ENCODE measurements at places on chromosomes 12 and 14.

DNA sequence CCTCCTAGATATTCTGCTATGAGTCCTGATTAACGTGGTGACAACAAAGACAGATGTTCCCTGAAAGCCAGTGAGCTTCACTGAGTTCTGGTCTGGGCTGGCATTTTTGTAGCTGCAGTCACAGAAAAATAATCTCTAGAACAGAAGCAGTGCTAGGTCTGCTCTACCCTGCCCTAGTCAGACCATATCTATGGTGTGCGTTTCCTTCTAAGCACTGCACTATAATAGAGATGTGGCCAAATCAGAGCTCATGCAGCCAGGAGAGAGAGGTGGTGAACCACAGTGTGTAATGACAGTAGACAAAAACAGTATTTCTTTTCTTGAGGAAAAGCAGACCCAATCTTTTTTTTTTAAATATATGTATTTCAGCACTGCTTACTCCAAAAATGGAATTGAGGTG, 76.3 kb downstream of the CMAS start:
- no peak for DNase-seq

- DNase-seq, result no peak
These were observed 43.9 kb upstream of the SYCP3 start for GRCh38 chr12:101783150-101783549.

- DNase-seq, result no peak
These were observed 7.7 kb downstream of the KRT83 start for GRCh38 chr12:52313461-52313860.

- DNase-seq, result no peak
These were observed 57.9 kb upstream of the FICD start for GRCh38 chr12:108457006-108457733.

GRCh38 chr14:56274556-56274955, 156.3 kb downstream of the PELI2 start:
- DNase-seq, result no peak

DNA sequence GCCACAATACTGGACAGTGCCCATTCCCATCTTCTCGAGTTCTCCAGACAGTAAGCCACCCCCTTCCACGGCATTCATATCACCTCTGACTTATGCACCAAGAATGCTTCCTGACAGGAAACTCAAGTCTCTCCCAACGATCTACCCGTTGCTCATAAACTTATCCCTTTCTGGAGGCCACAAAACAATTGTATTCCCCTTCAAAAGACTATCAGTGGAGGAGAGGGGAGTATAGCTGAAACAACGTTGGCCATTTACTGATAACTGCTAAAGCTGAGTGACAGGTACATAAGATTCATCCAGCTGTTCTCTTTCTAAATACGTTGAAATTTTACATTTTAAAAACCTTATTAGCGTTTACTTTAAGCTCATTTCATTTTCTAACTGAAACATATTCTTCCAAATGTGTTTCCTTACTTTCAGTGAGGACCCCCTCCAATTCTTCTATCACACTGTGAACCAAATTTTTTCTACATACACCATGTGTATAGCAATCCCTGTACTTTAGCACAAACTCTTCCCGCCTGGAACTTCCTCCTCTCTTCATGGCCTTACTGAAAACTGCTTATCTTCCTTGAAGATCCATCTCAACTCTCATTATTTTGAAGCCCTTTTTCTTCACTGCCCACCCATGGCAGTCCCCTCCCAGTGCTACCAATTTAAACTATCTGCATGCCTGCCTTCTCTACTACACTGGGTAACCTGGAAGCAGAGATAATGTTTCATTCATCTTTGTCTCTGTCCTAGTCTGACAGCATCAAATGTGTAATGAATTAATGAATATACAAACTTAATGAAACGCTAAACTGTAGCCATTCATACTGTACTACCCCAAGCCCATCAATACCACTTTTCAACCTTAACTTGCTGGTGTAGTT, 28.8 kb downstream of the ATXN2 start:
- DNase-seq, result no peak

GRCh38 chr12:47080725-47081502, 1.2 kb upstream of the AMIGO2 start:
- DNase-seq, result peak; percentile 71

DNA sequence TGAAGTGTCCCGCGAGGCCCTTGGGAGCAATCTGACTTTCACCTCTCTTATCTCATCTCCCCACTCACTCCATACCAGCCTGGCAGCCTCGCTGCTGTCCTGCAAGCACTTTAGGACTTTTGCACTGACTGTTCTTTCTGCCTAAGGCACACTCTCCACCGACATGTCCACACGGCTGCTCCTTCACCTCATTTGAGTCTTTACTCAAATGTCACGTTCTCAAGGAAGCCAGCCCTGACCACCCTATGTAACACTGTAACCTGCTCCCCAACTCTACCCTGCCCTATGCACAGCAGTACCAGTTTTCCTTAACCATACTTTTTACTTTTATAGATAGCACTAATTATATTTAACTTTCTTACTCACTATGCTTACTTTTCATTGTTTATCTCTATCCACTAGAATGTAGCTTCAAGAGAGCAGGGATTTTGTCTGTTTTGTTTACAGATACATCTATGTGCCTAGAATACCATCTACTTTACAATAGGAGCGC, 32.0 kb downstream of the PRKD1 start:
- DNase-seq, result no peak

GRCh38 chr12:53706080-53706479, 21.2 kb downstream of the CALCOCO1 start:
- no peak for DNase-seq

- no peak for DNase-seq
These were observed 332.0 kb downstream of the CACNA1C start for GRCh38 chr12:2384533-2385351.

GRCh38 chr14:20516921-20517320, 11.6 kb downstream of the RNASE10 start:
- no peak for DNase-seq

DNA sequence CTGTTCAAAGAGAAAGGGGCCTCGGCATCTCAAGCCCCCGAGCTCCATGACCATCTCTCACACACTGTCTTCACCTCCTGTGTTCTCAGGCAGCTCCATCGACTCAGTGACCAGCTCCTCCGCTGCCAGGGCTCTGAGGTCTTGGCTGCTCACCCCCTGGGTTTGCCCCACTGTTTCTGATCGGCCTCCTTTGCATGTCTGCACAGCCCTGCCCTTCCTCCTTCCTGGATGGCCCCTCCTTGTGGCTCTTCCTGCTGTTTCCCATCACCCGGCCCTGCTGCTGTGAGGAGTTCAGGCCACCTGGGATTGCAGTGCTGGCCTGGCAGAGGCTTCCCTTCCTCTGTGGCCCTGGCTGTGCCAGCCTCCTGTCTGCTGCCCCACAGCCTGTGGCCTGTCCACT, 38.1 kb upstream of the PIWIL1 start:
- DNase-seq, result no peak

- DNase-seq, result no peak
These were observed 8.0 kb downstream of the SNW1 start for GRCh38 chr14:77752799-77753516.

GRCh38 chr12:24839268-24839791, 109.6 kb downstream of the BCAT1 start:
- DNase-seq, result no peak

- no peak for DNase-seq
These were observed 28.7 kb downstream of the TSPAN9 start for GRCh38 chr12:3105690-3106479.

- DNase-seq, result no peak
These were observed 250.3 kb downstream of the SYT1 start for GRCh38 chr12:79114896-79115295.

GRCh38 chr12:110545812-110546211, 37.3 kb downstream of the PPTC7 start:
- DNase-seq, result no peak

- no peak for DNase-seq
These were observed 125.9 kb upstream of the GARIN6 start for GRCh38 chr12:99521664-99522063.

GRCh38 chr12:72658615-72659014, 386.4 kb downstream of the TRHDE start:
- no peak for DNase-seq

- DNase-seq, result no peak
These were observed at the start of gene IL23A for GRCh38 chr12:56338308-56339157. Gene IL23A, plus strand, starts transcription at chr12:56338884. Its CDS starts 161 bp downstream, at chr12:56339045.

DNA sequence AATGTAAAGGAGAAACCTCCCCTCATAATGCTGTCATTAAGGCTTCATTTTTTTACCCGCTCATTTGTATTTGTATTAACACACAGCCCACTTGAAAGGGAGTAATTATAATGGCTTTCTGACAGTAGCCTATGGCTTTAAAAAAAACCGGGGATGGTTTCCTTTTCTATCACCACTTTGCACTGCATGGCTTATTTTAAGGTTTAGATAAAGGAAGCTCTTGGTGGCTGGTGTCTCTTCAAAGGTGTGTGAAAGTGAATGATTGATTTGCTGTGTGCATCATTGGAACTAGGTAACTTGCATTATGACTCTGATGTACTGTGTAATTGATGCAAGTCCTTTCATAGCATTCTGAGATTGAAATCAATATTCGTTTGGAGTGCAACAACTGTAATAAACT, 80.7 kb downstream of the NPAS3 start:
- no peak for DNase-seq

DNA sequence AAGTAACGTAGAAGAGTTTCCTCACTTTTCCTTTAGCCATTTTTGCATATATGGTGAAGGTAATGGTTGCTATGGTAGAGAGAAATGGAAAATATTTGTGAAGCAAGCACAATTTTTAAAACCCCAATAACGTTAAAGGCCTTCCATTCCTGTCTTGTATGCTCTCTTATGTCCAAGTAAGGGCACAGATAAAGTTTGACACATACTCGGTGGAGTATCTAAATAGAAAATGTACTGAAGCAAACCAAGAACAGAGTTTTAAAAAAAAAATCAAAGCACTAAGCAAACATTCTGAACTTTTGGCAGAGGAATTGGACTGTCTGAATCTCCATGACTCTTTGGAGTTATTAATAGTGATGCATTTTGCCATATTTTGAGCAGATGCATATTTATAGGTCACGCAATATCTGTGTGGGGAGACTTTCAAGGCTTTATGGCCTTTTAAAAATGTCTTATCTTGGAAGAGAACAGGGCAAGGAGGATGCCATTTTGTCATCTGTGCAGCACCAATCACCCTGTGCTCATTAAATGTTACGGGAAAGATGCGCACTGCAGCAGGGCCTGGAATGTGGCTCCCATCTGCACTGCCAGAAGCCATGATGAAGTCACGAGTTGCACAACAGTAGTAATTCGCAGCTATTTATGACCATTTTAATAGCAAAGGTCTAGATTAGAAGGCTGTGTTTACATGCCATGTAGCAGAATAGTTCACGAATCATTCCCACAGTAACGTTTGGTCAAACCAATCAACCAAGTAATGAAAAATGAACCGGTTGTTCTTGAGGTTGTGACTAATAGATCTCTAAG, 23.3 kb upstream of the AMIGO2 start:
- DNase-seq, result no peak

- no peak for DNase-seq
These were observed 22.1 kb downstream of the SLC6A13 start for GRCh38 chr12:240566-240965.

- DNase-seq, result no peak
These were observed 15.8 kb downstream of the ABCC9 start for GRCh38 chr12:21925296-21925913.

GRCh38 chr12:80053051-80053790, 46.1 kb upstream of the OTOGL start:
- no peak for DNase-seq

GRCh38 chr14:64992328-64992885, 5.7 kb downstream of the FNTB start:
- DNase-seq, result no peak

GRCh38 chr12:29889737-29890136, 106.0 kb upstream of the TMTC1 start:
- no peak for DNase-seq

DNA sequence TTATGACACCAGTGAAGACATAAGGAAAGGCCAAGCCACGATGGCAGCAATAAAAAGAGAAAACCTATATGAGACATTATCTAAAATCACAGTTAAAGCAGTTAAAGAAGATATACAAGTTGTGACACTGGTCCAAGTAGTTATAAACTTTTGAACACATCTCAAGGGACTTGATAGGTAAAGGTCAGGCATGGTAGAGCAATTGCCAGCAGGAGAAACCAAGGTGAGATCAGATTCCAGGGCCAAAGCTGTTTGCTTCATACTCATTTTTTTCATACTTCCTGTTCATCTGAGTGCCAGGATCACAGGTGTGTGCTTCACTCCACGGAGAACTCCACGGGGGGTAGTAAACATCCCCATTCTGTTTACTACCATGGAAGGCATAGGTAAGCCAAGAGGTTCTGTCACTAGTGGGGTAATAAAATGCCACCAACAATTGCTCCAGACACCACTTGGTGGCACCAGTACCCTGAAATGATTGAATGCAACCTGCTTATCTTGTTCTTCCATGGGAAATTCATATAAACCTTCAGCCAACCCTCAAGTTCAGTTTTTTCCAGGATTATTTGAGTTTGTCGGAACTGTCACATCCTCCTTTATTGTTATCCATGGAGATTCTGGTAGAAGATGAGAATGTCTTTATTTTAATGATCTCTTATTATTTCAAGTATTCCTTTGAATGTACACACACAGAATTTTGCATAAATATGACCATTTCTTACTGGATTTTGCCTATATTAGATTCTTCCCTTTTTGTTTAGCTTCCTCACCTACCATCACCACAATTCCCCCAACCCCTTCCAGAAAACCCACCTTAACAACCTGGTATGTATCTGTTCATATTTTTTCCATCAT, 59.2 kb upstream of the TSPAN8 start:
- peak; percentile 51 for DNase-seq

DNA sequence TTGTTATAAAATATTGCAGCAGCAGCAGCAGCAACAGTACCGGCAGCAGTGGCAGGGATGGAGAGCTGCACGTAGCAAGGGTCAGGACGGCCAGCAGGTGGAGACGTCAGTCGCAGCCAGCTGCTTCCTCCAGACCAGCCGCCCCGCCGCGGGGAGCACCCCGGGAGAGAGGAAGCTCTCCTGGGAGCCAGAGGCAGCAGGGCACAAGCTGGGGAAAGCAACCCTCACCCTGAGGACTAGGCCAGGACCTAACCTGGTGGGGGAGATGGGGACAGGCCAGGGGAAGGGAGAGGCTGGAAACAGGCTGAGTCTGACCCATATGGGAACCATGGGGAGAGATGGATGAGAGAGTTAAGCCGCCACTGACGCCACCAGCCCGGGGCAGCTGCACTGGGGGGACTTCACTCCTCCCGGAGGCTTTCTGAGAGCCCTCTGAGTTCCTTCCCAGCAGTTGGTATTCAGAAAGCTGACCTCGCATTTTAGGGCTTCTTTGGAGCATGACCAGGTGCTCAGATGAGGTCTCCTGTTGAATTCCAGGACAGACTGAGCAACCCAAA, 56.3 kb downstream of the SPTB start:
- peak; percentile 94 for DNase-seq

DNA sequence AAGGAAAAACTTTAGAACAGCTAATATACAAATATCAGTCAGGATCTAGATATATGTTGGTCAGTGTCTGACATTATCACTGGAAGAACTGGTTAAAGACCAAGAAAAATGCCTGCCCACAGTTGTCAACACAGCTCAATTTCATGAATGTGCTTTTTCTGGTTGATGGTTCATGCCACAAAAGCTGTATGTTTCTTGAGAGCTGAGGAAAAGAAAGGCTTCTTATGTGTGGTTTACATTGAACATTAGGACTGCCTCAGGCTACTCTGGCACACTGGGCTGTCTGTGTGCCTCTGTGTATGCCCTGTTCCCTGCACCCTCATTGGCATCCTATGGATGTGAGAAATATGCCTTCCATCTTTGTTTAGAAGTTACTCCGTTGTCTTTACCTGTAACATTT, 218.8 kb upstream of the RGS6 start:
- no peak for DNase-seq

Data from pancreas (tissue), 10 donors.